ENCODE measurements at places on chromosomes 4 and X.

DNA sequence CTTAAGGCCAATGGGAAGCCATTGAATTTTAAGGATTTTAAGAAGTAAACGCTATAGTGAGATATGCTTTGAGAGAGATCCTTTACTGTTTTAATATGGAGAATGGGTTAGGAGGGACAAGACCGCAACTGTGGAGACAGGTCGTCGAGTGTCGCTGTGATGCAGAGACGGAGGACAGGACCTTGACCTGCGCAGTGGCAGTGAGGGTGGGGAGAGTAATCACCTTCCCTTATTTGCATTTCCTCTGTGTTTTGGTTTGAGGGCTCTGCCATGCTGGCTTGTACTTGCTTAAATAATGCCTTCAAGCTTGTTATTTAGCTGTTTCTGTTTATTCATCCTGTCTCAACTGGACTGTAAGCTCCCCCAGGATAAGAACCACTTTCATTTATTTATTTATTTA lies 345.0 kb downstream of the FBXW7 start:
- DNase-seq, result no peak

GRCh38 chr4:88819818-88820697 lies 122.4 kb upstream of the NAP1L5 start:
- DNase-seq, result no peak

DNA sequence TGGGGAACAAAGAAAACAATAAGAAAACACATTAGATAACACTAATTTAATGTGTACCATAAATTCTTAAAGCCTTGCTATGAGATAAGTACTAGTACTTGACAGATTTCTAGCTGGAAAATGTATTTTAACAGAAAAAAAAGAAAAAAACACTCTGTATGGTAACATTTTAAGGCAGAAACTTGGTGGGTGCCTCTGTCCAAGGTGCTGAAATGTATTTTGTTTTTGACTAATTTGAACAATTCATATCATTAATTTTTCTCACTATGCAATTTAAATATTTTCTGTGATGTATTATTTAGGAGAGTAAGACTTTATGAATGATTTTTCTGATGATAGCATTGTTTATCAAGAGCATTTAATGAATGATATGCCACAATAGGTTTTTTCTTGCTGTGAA lies 107.5 kb downstream of the GABRG1 start:
- DNase-seq, result no peak

DNA sequence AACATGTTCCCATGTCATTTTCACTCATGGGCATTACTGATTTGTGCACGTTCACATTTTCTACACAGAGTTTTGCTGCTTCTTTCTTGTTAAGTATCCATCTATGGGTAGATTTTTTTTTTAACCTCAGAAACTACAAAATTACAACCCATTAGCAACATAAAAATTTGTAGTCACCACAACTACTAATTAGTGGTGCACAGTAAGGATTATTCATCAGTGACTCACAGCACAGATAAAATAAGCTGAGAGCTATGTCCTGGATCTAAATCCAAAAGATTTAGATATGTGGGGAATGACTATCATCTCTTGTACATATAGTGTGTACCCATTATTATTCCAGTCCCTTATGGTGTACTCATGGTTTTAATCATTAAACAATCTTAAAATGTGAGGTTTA lies 19.7 kb upstream of the AMELX start:
- DNase-seq, result no peak

GRCh38 chr4:144283526-144283925 lies 143.0 kb upstream of the GYPA start:
- DNase-seq, result no peak

DNA sequence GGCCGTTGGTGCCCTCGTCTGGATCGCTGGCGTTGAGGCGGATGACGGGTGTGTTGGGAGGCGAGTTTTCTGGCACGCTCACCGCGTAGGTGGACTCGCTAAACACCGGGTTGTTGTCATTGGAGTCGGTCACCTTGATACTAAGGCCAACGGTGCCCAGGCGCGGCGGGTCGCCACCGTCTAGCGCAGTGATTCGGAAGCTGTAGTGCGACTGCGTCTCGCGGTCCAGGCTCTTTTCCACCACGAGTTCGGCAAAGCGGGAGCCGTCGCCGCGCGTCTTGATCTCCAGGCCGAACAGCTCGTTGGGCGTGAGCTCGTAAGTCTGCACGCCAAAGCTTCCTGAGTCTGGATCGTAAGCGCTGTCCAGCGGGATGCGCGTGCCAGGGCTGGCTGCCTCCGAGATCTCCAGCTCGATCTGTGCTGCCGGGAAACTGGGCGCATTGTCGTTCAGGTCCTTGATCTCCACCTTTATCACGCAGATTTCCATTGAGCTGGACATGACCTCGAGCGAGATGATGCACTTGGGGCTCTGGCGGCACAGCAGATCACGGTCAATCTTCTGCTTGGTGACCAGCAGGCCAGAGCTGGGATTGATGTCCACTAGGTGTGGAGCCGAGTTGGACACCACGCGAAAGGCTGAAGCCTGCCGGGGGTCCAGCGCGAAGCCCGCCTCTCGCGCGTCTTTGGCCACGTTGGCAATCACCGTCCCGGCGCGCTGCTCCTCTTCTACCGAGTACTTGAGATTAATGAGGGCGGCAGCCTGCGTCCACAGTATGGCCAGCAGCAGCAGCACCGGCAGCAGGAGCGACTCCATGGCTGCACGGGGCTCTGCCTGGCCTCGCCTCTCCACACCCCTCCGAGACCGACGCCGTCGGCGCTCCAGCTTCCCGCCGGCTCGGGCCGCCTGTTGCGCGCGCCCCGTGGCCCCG lies 2.0 kb downstream of the PCDH19 start:
- no peak for DNase-seq

GRCh38 chr4:77623091-77623490 lies 17.5 kb downstream of the CXCL13 start:
- DNase-seq, result no peak

GRCh38 chr4:122772311-122772710 lies 39.8 kb downstream of the BBS12 start:
- DNase-seq, result no peak

GRCh38 chr4:72302981-72303704 lies 265.9 kb downstream of the ADAMTS3 start:
- DNase-seq, result no peak

- DNase-seq, result no peak
Observed at GRCh38 chrX:16212436-16212835, 45.2 kb downstream of the MAGEB17 start.

- DNase-seq, result no peak
Observed at GRCh38 chr4:18247189-18247588, 225.6 kb upstream of the LCORL start.

DNA sequence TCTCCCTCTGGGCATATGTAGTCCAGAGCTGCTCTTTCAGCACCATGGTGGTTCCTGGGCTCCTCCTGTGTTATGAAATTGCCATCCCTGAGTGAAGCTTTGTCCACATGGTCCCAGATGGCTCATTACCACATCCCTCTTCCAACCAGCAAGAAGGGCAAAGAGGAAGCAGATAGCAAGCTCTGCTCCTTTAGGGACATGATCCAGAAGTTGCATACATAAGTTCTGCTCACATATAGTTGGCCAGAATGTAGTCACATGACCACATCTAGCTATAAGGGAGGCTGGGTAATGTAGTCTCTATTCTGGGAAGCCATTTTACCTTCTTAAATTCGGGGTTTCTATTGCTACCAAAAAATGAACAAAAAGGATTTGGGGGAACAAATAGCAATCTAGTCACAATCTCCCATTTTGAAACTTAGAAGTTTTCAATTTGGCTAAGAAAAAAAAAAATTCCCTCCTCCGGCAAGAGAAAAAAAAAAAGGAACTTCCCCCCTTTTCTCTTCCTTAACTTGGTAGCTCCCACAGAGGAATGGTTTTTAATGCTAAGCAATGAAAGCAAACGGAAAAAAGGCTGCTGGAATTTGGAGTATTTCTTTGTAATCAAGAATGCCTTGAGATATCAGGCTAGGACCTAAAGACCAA lies 88.2 kb upstream of the USP9X start:
- DNase-seq, result no peak

GRCh38 chrX:112768563-112768962 lies 72.1 kb downstream of the AMOT start:
- DNase-seq, result no peak

DNA sequence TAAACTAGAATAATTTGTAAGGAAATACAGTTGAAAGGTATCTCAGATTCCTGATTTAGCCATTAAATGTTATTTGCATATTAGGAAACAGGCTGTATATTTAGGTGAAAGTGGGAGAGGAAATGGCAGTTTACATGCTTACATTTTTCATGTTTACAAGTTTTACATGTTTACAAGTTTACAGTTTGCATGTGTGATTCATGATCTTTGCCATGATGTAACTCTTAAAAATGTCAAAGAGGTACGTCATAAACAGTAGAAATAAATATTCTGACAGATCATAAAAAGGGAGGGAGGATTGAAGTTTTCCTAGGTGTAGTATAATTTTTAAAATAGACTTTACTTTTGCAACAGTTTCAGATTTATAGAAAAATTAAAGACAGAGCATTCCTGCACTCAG lies 45.7 kb downstream of the KDM6A start:
- DNase-seq, result no peak

DNA sequence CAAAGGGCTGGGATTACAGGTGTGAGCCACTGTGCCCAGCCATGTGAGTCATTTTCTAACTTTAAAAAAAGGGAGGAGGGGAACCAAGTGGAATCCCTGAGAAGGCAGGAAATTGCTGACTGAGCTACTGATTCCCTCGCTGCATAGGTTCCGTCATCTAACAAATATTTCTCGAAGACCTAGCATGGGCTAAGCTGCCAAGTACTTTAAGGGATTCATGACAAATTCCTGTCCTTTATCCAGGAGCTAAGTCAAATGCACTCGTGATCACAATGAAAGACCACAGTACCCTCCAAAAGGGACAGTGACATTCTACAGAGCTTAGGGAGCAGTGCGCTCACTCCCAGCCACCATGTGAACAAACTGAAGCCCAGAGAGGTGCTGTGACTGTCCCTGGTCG lies 33.2 kb upstream of the MAN2B2 start:
- DNase-seq, result no peak

DNA sequence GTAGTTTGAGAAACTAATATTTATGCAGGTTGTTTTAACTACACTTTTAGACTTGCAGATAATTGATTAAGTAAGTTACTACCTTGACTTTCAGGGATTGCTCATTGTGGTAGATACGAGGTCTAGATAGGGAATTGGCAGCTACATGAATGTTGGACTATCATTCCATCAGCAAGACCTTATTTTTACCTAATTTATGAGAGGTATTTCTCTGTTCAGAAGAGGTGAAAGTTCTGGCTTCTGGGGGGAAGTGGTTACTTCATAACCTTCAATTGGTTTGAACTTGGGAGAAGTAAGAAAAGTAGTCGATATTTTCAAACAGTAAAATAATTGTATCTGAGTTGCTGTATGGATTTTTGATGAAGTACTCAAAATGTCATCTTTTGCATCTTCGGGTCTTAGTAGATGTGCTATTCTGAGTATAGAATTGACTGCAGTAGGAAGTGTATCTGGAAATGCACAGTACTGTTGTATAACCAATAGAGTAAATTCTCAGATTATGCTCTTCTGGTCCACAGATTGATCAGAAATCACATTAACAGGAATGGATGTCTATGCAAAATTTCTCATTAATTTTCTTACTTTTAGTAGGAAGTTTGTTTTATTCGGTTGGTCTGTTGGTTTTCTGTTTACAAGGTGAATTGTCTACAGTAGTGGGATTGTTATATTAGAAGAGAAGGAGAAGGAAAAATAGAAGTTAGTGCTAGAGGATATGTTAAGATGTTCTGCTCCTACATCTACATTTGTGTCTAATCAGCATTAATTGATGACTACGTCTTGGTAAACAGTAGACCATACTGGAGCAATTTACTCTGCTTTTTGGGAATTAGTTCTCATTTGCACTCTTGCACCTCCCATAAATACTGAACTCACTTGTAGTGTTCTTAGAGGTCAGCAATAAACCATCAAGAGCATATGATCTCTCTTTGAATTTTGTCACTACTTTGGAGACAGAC lies 3.0 kb downstream of the NFKB1 start:
- no peak for DNase-seq

DNA sequence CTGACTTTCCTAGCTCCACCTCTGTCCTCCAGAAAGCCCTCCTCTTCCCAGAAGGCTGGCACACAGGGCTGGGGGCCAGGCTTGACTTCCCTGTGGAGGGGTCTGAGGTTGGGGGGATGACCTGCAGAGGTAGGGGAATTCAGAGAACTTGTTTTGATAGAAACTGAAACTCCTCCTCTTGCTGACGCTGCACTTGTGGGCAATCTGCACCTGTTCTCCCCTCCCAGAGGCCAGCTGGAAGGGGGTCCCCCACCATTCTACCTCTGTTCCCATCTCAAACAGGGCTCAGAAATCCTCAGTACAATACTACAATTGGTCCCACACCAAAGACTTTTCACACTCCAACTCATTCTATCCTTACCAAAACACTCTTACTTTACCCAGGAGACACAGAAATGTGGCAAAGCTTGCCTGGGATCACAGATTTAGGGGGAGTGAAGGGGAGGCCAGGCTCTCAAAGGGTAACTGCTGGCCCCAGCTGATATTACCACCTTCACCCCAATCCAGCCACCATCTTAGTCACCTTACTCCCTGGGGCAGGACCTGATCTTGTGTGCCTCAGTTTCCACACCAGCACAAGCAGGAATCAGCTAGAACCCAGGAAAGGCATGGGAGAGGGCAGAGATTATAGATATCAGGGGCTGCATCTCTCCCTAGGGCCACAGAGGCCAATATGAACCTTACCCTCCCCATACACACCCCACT lies 18.5 kb downstream of the OTUD5 start:
- no peak for DNase-seq

- peak; percentile 54 for DNase-seq
Observed at GRCh38 chrX:154490021-154490413, 412 bp downstream of the SLC10A3 start.

DNA sequence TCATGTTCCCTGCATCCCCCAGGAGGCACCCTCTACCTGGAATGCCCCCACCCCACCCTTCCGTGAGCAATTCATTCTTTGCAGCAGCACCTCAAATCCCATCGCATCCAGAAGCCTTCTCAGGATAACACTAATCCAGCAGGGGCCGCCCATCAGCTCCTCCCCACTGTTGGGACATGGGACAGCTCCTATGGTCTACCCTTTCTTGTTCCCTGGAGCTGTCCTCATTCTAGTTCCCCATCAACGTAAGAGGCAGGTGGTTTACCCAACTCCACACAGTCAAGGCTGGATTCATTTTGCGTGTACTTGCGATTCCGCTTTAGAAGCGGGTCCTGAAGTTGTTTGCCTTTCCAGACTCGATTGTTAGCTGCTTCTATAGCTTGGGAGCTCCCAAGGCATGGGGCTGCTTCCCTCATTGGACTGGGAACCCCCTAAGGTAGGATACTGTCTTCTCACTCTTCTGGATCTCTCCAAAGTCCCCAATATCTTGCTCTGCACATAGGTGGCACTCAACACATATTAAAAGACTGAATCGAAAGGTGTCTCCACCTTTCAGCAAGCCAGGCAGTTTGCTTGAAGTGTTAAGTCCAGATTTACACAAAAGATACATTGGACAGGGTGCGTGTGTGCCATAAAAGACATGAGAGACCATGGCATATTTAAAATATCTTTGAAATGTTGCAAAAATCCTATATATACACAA lies 942 bp upstream of the APLN start:
- no peak for DNase-seq

GRCh38 chr4:122508083-122508482 lies 51.6 kb upstream of the IL2 start:
- no peak for DNase-seq
